ENCODE measurements at places on chromosomes 11 and 22.

GRCh38 chr11:8717876-8718753 is 35.5 kb downstream of the RPL27A start:
- no peak for DNase-seq

- DNase-seq, result no peak
Measured at GRCh38 chr22:39170825-39171622, 18.5 kb upstream of the CBX7 start.

DNA sequence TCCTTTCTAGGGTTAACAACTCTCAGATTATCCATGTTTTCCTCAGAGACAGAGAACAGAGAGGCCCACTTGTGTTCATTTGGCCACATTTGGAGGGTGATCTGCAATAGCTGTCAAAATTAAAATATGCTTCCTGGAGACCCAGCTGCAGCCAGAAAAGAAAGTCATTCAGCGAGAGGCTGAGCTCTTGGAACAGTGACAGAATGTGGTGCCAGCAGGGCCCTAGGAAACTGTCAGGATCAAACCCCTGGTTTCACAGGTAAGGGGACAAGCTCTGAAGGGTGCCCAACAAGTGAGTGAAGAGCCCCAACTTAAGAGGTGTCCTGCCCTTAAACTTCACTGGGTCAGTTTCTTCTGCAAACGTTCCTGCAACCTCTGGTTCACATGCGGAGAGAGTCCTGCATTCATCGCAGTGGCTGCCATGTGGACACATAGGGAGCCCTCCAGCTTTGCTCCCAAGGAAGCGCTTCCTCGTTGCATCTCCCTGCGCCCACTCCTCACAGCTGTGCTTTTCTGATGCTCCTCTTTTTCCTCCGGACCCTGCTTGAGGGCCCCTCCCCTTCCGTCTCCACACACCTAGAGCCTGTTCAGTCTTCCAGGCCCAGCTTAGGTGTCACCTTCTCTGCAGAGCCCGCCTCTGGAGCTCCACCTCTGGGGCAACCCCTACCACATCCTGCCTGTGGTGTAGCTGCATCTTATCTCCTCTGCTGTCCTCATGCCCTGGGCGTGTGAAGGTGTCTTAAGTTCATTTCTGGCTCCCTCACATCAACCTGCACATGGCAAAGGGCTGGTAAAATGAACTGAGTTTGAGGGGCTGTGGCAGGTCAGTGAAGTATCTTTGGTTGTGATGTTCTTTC is 3.9 kb downstream of the UCP3 start:
- no peak for DNase-seq

- no peak for DNase-seq
Measured at GRCh38 chr11:96061069-96061468, 137.2 kb upstream of the MTMR2 start.

GRCh38 chr11:40285558-40285957 is 1173.9 kb downstream of the LRRC4C start:
- no peak for DNase-seq
